ENCODE measurements at places on chromosomes 12 and 14.
A peak's percentile ranks its signal among the peaks of the same experiment; 100 is the strongest.

DNA sequence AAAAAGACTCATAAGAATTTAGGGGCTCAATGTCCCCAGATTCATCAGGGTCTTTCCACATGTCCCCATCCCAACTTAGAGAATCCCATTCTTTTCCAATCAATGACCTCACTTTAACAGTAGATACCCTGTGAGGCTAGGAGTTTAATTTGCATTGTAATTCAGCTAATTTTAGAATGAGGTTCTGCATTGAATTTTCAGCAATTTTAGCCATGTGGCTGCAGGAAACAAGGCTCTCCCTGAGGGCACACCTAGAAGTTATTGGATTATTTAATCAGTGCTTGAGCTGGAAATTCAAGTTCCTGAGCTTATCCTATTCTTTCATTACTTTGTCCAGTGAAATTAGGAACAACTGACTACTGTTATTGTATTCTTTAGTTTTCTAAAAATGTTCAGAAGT is 433.8 kb downstream of the ADAMTS20 start:
- DNase-seq = no peak

DNA sequence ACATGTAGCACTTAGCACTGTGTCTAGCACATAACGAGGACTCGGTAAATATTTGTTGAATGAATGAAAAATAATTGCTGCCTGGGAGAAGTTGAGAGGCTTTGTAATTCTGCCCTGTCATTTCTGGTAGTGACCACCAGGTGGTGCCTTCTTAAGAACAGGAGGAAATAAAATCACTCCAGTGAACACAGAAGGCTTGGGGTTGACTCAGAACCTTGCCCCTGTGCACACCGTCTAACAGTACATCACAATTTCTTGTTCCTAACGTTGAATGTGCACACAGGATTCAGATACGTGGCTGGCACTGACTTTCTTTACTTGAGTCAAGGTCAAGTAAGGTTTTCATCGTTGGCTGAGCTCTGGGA is 91.8 kb downstream of the RGS6 start:
- peak; percentile 9 for DNase-seq

GRCh38 chr12:50246197-50246865 is 37.0 kb downstream of the LIMA1 start:
- no peak for DNase-seq

- DNase-seq = no peak
Measured at GRCh38 chr14:63896278-63896720, 43.5 kb downstream of the SYNE2 start.

DNA sequence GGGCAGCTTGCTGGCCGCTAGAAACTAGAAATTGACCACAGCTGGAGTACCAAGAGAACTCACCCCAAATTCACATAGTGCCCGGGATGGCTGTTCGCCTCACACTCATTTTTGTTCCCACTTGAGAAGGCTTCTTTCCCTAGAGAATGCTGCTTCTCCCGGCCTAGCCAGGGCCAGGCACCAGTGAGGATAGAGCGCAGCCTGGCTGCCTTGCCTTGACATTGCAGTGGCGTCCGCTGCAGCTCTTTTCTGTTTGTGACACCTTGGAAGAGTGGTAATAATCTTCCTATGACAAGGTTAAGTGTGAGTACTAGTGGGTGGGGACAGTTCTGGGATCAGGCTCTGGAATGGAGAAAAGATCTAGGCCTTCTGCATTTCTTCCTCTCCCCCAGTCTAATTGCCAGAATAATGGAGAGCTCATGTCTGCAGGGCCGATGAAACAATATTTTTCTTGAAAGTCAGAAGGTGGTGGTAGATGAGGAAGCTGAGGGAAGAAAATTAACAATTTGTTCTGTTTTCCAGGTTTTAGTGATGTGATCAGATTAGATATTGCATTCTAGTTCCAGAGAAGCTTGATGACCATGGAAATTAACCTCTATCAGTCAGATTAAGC is 3.7 kb downstream of the TMEM253 start:
- DNase-seq = peak; percentile 62

- no peak for DNase-seq
Measured at GRCh38 chr12:123387508-123388176, 3.7 kb downstream of the KMT5A start.

GRCh38 chr12:82964446-82964845 is 277.7 kb downstream of the TMTC2 start:
- no peak for DNase-seq

GRCh38 chr12:31687101-31687527 is 27.6 kb downstream of the ETFBKMT start:
- peak; percentile 7 for DNase-seq

DNA sequence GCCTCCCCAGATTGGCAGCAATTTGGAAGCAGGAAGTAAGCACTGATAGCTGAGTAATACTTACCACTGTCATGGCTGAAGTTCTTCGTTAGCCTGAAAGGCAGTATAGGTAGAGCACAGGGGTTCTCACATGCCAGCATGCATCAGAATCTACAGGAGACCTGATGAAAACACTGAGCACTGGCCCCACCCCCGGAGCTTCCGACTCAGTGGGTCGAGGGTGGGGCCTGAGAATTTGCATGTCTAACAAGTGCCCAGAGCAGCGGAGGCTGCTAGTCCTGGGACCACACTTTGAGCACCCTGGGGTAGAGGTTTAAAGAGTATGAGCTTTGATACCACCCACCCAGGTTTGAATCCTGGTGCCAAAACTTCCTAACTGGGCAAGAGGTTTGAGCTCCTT is 89.6 kb downstream of the FBXW8 start:
- DNase-seq = no peak

DNA sequence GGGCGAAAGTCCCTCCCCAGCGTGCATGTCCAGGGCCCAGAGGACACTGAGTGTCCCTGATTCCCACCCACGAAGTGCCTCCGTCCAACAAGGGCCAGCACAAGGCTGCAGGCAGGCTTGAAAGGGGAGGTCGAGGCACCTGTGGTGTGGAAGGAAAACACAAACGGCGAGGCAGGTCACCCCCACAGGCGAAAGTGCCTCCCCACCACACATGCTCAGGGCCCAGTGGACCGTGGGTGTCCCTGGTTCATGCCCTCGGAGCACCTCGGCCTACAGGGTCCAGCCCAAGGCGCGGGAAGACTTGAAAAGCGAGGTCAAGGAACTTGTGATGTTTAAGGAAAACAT is 370.4 kb downstream of the ALG10 start:
- DNase-seq = no peak

- DNase-seq = no peak
Measured at GRCh38 chr14:94089479-94089878, 8.4 kb downstream of the IFI27L1 start.

GRCh38 chr12:80187660-80188090 is 88.3 kb downstream of the OTOGL start:
- peak; percentile 95 for DNase-seq

- DNase-seq = no peak
Measured at GRCh38 chr12:86414201-86414600, 158.0 kb upstream of the MGAT4C start.

DNA sequence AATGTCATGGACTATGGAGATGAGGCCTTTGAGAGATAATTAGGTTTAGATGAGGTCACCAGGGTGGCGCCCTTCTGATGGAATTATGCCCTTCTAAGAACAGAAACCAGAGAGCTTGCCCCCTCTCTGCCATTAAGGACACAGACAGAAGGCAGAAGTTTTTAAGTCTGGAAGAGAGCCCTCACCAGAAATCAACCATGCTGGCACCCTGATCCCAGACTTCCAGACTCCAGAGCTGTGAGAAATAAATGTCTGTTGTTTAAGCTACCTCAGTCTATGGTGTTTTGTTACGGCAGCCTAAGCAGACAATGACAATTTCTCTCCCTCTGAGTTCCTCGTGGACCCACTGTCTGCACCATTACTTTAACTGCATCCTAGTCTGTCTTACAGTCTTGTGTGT is 382.0 kb downstream of the GXYLT1 start:
- DNase-seq = no peak

DNA sequence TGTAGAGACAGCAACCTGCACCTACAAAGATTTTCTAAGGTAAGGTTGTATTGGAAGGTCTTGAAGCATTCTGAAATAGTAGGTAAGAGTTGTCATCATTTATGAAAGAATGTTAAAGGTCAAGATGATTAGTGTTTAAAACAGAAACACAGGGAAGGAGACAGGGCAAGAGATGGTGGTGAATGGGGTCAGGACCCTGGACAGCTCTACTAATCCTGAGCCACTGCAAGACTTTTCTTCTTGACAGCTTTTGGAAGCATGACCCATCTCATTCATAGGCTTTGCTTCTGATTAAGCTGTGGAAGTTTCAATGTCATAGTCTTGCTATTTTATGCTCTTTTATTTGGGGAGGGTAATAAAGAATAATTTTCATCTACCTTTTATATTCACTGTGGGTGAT is 75.5 kb upstream of the CAND1 start:
- peak; percentile 36 for DNase-seq

DNA sequence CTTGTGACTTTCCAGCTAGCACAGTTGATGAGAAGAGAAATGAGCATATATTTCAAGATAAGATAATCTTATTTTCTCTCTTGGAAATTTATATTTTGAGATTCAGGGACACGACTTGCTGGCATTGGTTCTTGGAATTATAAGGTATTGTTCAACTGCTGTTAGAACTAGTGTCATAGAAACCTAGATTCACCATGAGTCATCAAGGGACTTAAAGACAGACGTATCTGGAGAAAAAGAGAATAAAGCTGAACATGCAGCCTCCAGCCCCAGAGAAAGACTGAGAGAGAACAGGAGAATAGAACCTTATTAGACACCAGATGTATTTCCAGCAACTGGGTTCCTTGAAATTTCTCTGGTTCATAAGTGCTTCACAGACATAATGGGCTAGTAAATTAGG is 194.4 kb upstream of the PPFIA2 start:
- DNase-seq = no peak

DNA sequence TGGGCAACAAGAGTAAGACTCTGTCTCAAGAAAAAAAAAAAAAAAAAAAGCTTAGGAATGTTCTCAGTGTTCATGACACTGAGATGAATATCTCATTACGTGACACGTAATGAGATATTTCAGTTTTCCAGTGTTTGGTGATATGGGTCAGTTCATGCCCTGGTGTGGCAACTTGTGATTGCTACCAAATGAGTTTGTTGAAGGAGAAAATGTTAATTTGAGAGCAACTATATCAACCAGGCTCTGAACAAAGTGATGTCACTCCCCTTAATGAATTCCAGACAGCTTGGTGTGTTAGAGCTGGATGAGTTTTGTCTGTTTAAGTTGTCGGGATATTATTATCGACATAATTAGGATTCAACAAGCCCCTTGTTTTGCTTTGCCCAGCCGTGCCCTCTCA is 211.7 kb downstream of the DPF3 start:
- DNase-seq = no peak

DNA sequence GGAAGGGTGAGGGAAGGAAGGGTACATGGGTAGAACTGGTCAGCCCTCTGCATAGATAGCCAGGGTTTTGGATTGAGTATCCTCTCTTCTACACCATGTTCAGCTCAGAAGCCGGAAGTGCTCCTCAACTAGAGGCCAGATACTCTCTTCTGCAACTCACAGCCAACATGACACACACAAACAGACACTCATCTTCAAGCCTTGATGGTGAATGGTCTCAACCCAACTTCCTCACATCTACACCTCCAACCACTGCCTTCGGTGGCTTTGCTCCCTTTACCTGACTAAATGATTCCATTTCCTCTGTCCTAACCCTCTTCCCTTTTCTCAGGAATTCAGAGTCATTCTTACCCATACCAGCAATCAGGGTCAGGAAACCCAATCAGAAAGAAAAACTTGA is 7.6 kb upstream of the FKBP11 start:
- DNase-seq = no peak

DNA sequence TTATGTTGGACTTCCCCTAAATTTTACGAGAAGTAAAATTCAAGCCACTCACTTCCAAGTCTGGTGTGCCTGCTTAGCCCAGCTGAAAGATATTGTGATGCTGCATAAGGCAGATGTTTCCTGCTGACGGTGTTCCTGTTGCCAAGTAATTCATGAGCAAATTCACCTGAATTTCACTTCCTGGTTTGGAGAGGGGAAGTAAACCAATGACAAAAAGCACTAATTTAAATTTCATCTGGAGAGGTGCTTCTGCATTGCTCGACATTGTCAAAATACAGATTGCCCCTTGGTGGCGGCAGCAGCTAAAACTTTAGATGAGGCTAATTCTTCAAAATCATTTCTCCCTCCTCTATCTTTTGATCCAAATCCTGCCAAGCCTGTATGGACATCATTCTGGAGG is 281.1 kb downstream of the AACS start:
- peak; percentile 82 for DNase-seq

- no peak for DNase-seq
Measured at GRCh38 chr12:89690925-89691324, 17.7 kb downstream of the ATP2B1 start.

- DNase-seq = peak; percentile 14
Measured at GRCh38 chr14:93903342-93904184, 23.6 kb upstream of the FAM181A start.

DNA sequence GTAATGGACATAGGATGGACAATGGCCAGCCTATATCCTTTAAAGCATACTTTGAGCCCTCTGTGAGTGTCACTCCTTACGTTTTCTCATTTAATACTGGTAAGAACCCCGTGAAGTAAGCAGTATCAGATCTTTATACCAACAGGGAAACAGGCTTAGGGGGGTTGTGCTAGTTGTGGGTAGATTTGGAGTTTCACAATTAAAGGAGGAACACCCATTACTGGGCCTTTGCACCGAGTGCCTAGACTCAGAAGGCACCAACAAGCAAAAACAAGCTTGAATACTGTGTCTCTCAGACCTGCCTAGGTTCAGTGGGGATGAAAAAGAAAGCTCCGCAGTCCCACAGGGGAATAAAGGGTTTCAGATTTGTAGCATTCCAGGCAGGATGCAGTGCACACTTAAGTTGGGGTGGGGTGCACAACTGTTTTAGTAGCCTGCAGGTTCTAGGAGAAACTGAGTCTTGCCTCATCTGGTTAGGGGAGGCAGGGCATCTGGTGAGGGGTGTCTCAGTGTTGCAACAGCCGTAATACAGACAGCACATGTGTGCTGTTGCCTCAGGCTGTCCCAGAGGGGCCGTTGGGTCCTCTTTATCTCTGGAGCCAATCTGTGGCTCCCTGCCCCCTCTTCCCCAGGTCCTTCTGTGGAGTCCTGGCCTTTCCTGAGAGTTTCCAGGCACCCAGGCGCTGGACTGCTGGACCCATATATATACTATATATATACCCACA is 51.2 kb downstream of the IRAK3 start:
- no peak for DNase-seq

GRCh38 chr14:53462931-53463778 is 310.0 kb upstream of the DDHD1 start:
- DNase-seq = no peak

GRCh38 chr14:33045760-33046159 is 107.1 kb downstream of the NPAS3 start:
- no peak for DNase-seq

GRCh38 chr14:94936401-94936892 is 166.5 kb upstream of the GSC start:
- no peak for DNase-seq

DNA sequence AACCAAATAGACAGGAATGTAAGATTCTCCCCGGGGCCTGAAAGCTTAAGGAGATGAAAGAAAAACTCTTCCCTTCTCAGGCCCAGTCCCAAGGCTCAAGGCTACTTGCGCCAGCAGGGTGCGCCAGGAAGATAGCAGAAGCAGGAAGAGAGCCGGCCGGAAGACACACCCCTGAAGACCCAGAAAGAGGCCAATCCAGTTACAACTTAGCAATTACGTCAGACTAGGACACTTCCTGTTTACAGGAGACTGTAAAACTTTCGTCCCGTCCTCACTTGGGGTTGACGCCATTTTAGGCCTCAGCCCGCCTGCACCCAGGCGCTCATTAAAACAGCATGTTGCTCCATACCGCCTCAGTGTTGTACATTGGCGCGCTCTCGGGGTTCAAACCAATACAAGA is 9.4 kb downstream of the COX16 start:
- DNase-seq = no peak

GRCh38 chr12:75631831-75632230 is 120.4 kb upstream of the KRR1 start:
- no peak for DNase-seq
